RPMI8226 (cell line): ENCODE measurements at places on chromosomes 1 and 21.
A peak's percentile ranks its signal among the peaks of the same experiment; 100 is the strongest.

DNA sequence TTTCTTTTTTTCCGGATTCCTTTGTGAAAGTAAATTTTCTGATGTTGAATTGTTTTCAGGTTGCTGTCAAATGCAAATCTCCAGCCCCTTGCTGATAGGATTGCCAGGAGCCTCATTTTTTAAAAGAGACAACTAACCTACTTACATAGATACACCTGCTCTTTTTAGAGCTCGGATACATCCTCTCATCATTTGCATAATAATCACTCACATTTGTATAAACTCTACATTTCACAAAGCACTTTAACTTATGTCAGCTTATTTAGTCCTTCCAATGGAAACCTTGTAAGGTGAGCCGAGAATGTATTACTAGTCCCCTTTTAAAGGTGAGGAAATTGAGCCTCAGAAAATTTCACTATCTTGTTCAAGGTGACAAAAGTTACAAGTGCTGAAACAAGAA lies 84.8 kb downstream of the KCTD3 start:
- DNase-seq, result no peak

- DNase-seq, result no peak
Measured at GRCh38 chr1:208803011-208803811, 559.0 kb upstream of the PLXNA2 start.

- DNase-seq, result no peak
Measured at GRCh38 chr21:39029086-39029755, 154.0 kb downstream of the PSMG1 start.

- no peak for DNase-seq
Measured at GRCh38 chr21:18228060-18228739, 16.4 kb upstream of the CHODL start.

- no peak for DNase-seq
Measured at GRCh38 chr1:214683621-214684020, 80.6 kb downstream of the CENPF start.

DNA sequence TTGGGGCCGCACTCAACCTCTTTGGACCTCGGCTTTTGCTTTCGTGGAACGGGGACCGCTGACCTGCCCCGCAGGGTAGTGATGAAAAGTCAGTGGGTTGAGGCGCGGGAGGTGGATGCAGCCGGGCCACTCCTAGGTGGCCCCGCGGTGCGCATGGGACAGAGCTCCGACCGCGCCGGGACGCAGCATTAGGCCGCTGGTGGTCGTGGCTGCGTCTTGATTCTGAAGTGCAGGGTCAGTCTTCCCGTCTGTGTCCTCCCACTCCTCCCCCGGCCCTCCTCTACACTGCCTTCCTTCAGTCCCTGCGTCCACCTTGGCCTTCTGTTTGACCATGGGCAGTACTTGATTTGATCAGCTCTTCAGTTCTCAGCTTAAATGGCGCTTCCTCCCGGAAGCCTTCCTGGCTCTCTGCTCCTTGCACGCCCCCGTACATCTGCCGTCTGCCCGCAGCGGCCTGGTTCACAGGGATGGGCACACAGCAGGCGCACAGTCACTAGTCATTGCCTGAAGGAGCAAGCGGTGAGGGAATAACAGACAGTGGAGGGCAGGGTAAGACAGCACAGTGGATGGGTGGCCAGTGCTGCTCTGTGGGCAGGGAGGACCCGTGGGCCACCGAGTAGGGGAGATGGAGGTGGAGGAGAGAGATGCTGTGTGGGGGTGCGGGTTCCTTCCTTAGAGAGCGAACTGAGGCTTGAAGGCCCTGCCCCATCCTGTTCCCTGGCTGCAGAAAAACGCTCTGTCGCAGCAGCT lies 633 bp downstream of the THEMIS2 start:
- DNase-seq, result peak; percentile 38

DNA sequence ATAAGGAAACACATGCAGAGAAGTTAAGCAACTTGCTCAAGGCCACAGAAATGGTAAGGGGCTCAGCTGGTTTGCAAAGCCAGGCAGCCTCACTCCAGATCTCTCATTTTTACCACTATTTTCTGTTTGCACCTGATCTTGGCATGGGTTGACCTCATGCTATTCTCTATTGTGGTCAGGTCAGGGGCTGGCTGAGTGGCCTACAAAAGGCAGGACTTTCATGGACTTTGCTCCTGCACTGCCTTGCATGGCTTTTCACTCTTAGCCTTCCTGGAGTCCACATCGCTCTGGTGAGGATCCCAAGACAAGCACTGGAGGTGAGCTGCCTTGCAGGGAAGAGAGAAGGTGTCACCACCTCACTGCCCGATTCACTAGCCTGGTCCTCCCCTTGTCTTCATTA lies 56.8 kb upstream of the CSF3R start:
- no peak for DNase-seq

GRCh38 chr1:98940722-98941079 lies 64.0 kb downstream of the PLPPR5 start:
- DNase-seq, result no peak

DNA sequence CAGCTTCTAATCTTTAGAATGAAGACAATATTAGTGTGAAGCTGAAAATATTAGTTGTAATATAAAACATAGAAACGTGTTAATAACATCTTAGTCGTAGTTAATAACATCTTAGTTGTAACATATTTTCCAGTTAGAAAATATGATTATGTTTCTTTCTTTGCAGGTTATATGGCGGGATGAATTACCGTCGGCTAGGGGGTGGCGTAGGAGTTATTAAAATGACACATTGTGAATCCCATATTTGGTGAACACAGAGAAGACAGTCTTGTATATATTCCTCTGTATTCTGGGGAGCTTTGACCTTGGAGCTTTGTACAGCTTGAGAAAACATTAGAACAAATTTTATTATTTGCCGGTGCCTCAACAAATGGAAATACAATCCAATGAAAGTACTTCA lies 39.5 kb upstream of the DARS2 start:
- DNase-seq, result no peak

- DNase-seq, result no peak
Measured at GRCh38 chr1:114000406-114000805, 21.1 kb downstream of the OLFML3 start.

GRCh38 chr1:54327386-54328065 lies 78.7 kb downstream of the SSBP3 start:
- DNase-seq, result no peak

DNA sequence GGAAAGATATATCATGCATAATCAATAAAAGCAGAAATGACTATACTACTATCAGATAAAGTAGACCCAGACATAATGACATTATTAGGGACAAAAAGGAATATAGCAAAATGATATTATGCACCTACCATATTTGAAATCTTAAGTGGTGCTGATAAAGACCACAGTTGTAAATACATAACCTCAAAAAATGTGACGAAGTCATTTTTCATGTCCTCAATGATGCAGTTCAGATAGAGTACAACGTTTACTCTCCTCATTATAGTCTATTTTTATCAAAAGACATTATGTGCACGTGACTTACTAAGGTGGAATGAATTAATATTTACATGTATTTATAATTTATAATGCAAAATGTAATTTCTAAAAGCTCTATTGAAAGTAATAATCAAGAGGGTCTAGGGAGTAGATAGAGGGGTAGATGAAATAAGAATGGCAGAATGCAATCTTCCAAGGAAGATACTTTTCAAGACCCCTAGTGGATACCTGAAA lies 61.7 kb upstream of the TNFSF4 start:
- no peak for DNase-seq

GRCh38 chr1:203122159-203122558 lies 5.4 kb upstream of the ADORA1 start:
- no peak for DNase-seq

- no peak for DNase-seq
Measured at GRCh38 chr1:240385985-240386978, 225.7 kb downstream of the GREM2 start.

- peak; percentile 26 for DNase-seq
Measured at GRCh38 chr1:9066945-9067807, 2.3 kb downstream of the SLC2A5 start.

DNA sequence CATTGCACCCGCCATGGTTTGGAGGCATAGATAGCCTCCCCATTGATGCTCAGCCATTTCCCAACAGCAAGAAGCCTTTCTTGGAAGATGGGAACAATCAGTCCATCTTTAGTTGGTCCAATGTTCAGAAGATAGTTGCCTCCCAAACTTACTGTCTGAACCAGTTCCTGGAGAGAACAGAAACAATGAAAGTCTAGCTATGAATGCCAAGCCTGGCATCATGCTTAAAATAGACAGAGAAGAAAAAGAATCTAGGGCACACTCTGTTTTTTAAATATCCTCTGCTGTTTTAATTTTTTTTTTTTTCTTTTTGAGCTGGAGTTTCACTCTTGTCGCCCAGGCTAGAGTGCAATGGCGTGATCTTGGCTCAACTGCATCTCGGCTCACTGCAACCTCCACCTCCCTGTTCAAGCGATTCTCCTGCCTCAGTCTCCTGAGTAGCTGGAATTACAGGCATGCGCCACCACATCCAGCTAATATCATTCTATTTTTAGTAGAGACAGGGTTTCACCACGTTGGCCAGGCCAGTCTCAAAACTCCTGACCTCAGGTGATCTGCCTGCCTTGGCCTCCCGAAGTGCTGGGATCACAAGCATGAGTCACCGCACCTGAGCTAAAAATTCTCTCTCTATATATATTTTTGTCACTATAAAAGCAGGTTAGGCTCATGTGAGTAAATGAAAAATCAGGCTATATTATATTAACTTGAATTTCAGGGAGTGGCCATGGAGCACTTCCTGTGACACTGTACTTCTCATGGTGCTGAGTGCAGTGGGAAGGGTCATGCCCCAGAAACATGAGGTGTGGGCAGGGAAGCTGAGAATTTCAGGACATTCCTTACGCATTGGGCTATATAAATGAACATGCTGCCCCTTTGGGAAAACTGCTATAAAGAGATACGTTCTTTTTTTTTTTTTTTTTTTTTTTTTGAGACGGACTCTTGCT lies 19.1 kb downstream of the FUCA1 start:
- DNase-seq, result no peak

- DNase-seq, result no peak
Measured at GRCh38 chr1:54069791-54070170, 16.4 kb downstream of the TCEANC2 start.

- DNase-seq, result no peak
Measured at GRCh38 chr1:180462102-180462501, 40.3 kb downstream of the ACBD6 start.

- no peak for DNase-seq
Measured at GRCh38 chr1:173507847-173508209, 30.7 kb downstream of the PRDX6 start.

GRCh38 chr1:228752258-228752657 lies 17.0 kb downstream of the RHOU start:
- DNase-seq, result no peak

GRCh38 chr1:223831755-223832636 lies 13.8 kb downstream of the TP53BP2 start:
- DNase-seq, result no peak

GRCh38 chr21:33963848-33964555 lies 48.4 kb upstream of the ATP5PO start:
- no peak for DNase-seq

- DNase-seq, result no peak
Measured at GRCh38 chr1:191558379-191558778, 599.9 kb upstream of the RGS18 start.

DNA sequence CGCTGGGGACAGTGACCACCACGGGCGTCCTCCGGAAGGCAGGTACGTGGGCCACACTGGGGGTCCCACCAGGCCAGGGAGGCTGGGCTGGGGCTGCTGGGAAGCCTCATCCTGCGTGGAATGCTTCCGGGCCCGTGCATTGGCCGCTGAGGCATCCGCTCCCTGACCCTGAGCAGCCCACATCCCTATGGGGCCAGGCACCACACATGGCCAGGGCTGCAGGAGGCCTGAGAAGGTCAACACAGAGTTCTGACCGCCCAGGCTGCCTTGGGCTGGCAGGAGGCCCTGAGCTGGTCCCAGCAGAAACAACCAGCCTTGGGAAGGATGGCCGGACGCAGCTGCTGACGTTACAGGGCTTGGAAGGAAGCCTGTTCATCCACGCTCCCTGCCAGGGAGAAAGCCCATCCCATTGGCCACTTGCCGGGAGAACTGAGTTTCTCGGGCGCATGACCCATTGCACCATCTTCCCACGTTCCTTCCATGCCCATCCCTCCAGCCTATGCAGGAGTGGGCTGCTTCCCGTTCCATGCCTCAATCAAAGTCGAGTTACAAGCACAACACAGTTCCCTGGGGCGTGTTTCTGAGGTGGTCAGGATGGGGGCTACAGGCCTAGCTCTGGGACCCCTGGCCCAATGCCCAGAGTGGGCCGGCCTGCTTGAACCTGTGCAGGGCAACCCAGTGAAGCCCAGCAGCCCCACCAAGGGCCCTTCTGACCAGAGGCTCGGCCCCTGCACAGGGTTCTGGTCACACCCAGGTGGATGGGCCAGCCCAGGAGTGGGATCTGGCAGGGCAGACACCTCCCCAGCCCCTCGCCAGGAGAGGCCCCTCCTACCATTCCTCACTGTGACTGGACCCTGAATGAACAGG lies 31.7 kb downstream of the TRIM11 start:
- DNase-seq, result no peak

DNA sequence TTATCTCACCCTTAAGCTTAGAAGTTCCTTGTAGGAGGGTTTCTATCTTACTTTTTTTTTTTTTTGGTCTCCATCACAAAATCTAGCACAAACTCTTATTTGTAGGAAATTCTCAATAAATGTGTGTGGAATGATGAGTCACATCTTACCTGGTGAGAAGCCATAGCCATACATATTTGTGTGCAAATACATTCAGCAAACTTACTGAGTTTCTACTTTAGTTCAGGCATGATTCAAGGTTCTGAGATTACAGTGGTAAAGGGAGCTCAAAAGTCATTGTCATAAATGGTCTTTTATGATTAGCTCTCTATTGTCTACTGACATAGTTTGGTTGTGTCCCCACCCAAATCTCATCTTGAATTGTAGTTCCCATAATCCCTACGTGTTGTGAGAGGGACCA lies 193.1 kb upstream of the UBE2U start:
- no peak for DNase-seq

GRCh38 chr1:93453911-93454310 lies 6.0 kb downstream of the FNBP1L start:
- no peak for DNase-seq

DNA sequence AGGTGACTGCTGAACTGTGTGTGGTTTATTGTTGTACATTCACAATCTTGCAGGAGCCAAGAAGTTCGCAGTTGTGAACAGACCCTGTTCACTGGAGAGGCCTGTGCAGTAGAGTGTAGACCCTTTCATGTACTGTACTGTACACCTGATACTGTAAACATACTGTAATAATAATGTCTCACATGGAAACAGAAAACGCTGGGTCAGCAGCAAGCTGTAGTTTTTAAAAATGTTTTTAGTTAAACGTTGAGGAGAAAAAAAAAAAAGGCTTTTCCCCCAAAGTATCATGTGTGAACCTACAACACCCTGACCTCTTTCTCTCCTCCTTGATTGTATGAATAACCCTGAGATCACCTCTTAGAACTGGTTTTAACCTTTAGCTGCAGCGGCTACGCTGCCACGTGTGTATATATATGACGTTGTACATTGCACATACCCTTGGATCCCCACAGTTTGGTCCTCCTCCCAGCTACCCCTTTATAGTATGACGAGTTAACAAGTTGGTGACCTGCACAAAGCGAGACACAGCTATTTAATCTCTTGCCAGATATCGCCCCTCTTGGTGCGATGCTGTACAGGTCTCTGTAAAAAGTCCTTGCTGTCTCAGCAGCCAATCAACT lies 6.4 kb upstream of the PIGV start:
- DNase-seq, result no peak
